ENCODE measurements at places on chromosomes 1 and 21.

DNA sequence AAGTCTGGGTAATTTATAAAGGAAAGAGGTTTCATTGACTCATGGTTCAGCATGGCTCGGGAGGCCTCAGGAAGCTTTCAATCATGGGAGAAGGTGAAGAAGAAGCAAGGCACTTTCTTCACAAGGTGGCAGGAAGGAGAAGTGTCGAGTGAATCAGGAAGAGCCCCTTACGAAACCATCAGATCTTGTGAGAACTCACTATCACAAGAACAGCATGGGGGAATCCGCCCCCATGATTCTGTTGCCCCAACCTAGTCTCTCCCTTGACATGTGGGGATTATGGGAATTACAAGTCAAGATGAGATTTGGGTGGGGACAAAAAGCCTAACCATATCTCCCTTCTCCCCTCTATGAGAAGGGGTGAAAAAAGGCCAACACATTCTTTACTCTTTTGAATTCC lies 11.2 kb upstream of the IVNS1ABP start:
- DNase-seq, result no peak

DNA sequence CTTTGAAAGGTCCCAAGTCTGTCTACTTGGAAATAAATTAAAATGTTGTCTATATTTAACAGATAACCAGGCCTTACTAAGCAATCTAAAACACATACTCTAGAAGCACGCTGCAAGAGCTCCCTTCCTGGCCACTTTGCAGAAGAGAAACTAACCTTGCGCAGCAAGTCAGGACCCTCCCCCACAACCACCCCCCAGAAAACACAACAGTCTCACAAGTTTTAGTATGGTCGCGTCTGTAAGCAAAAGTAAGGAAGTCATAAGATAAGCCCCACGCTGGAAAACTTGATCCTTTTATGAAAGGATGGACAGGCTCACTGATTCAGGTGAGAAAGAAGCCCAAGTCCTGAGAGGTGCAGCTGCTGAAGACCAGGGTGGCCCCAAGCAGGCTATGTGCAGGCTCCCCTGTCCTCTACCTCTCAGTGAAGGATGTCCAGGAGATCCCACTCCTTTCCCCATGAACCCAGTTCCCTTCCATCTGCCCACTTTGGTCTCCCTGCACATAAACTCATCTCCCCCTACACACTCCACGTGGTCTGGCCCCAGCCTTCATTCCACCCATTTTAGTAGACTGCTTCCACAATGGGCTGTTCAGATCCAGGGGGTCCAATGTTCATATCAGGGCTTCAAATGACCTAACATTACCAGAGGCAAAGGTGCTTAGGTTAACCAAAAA lies 23.8 kb downstream of the HIVEP3 start:
- DNase-seq, result no peak

- DNase-seq, result no peak
Measured at GRCh38 chr1:164719676-164720439, 160.9 kb downstream of the PBX1 start.

DNA sequence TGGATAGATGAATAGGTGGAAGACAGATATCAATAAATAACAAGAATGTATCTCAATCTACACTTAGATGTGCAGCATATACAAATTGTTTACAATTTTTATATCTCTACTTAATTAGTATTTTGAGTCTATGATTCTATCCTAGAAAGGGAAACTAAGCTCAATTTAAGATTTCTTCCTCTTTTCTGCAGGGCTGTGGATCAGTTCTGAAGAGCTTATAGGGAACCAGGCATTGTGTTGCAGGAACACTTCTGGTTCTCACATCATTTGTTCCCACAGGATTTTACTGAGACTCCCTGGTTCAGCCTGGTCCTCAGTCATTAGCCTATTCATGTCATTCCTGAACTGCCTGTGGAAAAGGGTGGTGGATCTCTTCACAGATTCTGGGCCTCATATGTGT lies 105.8 kb downstream of the TNFSF18 start:
- DNase-seq, result no peak

DNA sequence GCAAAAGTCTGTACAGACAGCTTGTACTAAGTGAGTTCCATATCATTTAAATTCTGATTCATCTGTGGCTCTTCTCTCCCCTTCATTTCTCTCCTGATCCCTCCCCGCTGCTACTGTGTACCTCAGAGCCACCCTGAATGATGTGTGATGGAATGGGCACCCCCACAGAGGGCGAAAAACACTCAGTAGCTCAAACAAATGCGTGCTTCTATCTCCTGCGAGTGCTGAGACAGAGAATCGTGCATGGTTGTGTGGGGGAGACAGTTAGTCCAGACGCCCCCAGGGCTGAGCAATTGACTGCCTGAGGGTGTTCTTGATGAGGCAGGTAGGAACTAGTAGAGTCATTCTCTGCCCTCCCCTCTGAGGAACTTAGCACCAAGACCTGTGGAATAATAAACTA lies 269.8 kb downstream of the ZNF648 start:
- DNase-seq, result no peak

GRCh38 chr1:51327386-51327785 lies 3.0 kb downstream of the TTC39A start:
- DNase-seq, result no peak

DNA sequence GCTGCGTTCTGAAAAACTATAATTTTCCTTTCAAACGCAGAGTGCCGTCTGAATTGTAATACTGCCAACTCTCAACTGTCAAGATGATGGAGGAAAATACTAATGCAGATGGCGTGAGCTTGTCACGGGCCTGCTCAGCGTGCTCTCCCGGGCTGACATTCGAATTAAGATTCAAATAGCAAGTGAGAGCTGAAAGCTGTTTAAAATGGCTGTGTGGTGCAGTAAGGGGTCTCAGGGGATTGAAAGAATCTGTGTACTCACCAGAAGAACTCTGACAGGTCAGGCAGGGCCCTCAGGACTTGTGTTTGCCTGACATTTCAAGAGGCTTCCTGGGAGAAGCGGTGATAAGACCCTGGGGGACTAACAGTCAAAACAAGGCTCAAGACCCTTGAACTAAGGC lies 33.1 kb downstream of the ZMYND12 start:
- no peak for DNase-seq

- no peak for DNase-seq
Measured at GRCh38 chr1:159991513-159991912, 37.5 kb upstream of the SLAMF9 start.

DNA sequence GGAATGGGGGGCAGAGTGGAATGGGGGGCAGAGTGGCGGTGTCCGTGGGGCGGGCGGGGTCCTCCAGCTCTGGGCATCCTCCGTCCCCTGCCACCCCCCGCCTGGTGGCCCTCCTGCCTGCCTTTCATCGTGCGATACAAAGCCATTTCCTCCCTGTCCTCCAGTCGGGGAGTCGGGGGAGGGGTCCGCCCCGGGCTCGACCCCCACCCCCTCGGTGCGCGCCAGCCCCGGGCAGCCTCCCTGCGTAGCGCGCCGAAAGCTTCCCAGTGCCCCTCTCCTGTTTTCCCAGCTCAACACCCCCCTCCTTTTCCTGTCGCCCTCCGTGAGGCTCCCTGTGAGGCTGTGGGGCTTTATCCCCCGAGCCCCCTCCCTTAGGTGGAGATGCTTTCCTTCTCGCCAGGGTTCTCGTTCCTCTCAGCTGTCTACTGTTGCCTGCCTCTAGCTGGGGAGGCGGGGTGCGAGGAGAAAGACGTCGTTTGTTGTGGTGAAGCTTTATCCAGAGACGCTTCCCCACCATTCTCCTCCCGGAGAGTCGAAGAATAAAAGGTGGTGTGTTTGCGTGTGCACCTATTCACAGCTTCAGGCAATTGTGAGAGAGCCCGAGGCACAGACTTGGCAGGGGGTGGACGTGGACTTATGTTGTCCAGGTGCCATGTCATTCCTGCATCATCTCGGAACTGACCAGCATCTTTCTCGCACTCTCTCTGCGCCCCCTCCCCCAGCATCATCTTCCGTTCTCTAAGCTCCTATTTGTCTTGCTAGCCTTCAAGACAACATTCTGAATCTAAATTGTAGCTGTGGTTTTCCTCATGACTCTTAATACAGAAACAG lies 848 bp downstream of the DNM3 start:
- DNase-seq, result no peak
